ENCODE measurements at places on chromosomes 1 and 21.

DNA sequence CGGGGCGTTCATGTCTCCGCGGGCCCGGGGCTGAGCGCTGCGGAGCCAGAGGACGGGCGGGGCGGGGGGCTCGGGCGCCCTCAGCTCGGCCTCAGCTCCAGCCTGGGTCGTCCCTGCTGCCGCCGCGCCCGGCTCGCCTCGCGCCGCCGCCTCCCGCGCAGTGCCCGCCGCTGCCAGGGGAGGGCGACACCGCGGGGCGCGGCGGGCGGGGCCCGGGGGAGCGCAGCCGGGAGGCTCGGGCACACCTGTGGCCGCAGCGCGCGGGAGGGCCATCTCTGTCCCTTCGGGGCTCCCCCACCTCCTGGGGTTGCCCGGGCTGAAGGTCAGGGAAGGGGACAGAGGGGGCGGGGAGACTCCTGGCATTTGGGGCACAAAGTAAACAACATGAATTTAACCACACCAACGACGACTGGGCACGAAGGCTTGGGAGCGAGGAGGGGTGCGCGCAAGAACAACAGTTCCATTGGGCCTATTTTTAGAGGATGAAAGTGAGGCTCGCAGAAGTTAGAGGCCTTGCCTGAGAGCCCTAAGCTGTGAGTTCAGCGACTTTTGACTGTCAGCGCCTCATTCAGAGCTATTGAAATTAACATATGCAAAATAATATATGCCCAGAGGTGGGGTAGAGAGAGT is at the start of gene FAM131C:
TSS of gene FAM131C (minus strand) at position 162 of the 630 bp plus-strand sequence. CDS start 209 bp downstream, outside the sequence.
- DNase-seq: no peak

GRCh38 chr1:5994713-5995621 is 2.7 kb upstream of the NPHP4 start:
- DNase-seq: peak; percentile 50

DNA sequence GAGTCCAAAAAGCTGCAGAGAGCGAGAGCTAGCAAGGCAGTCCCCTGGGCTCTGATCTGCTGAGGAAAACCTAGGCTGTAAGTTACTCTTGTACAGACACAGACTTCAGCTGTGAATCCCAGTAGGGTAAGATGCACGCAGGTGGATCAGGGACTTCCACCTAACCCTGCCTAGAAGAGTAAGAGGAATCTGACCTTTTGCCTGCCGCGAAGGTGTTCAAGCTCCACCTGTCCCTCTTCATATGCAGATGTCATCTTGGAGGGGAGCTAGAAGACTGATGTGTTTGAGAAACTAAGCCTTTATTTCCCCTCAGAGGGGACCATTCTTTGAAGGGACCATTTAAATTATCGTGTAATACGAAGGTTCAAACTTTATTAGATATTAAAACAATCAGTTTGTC is 108.6 kb upstream of the USP24 start:
- DNase-seq: no peak

- DNase-seq: no peak
Observed at GRCh38 chr1:74717626-74718025, 15.2 kb downstream of the CRYZ start.

DNA sequence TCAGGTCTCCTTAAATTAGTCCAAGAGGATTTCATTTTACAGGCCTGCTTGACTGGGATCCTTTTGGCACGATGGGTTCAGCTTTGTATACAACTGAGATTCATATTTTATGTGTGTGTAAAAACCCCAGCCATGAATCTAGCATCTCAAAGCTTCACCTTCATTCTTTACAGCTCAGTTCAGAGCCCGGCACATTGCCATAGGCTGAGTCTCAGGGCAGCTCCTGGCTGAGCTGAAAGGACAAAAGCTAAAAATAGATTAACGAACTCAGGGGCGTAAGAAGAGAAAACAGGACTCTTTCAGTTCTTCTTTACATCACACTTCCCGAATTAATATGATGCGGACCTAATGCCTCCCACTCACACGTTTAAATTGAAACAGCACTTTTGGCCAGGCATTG is 262.8 kb upstream of the PBX1 start:
- no peak for DNase-seq

GRCh38 chr1:209456878-209457277 is 126.6 kb upstream of the CAMK1G start:
- DNase-seq: no peak

DNA sequence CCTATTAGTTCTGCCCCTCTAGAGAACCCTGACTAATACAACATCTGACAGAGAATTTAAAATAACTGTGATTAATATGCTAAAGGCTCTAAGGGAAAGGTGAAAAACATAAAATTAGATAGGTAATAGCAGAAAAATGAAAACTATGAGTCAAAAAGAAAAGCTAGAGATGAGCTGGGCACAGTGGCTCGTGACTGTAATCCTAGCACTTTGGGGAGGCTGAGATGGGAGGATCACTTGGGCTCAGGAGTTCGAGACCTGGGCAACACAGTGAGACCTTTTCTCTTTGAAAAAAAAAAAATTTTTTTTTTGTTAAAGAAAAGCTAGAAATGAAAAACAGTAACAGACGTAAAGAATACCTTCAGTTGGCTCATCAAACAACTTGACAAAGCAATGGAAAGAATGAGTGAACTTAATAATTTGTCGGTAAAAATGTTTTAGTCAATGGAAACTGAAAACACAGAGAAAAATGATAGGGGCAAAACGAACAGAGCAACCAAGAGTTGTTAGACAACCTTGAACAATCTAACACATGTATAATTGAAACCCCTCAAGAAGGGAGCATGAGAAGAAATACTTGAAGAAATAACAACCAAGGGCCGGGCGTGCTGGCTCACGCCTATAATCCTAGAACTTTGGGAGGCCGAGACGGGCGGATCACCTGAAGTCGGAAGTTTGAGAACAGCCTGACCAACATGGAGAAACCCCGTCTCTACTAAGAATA is 132.9 kb upstream of the GFI1 start:
- DNase-seq: no peak

DNA sequence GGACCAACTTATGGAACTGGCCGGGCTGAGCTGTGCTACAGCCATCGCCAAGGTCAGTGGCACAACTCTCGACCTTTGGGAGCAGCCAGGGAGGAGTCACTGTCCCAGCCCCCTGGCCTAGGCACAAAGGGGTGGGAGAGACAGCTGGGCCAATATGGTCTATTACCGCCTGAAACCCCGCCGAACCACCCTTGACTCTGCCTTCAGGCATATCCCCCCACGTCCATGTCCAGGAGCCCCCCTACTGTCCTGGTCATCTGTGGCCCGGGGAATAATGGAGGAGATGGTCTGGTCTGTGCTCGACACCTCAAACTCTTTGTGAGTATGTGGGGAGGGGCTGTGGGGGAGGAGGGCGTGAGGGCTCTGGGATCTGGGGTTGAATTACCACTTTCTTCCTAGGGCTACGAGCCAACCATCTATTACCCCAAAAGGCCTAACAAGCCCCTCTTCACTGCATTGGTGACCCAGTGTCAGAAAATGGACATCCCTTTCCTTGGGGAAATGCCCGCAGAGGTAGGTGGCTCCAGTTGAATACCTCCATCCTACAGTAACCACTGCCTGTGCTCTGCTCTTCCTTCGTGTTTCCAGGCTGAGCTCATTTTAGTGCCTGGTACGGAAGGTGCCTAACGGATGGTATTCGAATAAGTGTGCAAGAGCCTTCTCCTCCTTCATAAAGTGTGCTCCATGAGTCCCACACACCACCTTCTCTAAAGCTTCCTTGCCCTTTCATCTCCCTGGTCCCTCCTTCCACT is 758 bp downstream of the NAXE start:
- DNase-seq: no peak

DNA sequence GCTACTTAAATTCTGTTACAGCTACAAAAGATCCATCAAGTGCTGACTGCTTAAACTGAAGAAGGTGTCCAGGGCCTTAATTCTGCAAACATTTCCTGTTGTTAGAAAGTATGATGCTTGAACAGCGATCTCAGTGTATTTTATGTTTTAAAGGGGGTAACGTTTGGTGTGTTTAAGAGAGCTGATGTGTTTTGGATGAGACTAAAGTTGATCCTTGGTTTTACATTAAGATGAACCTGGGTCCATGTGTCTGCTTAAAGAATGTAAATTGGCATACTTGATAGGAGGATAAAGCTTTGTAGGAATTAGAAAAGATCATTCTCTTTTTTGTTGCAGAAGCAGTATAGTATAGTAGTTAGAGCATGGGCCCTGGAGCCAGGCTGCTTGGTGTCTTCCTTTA is 3.6 kb downstream of the IER5 start:
- DNase-seq: no peak

GRCh38 chr1:114671011-114671938 is 1.4 kb upstream of the DENND2C start:
- DNase-seq: no peak

- DNase-seq: no peak
Observed at GRCh38 chr21:38538353-38538752, 40.1 kb upstream of the ERG start.

DNA sequence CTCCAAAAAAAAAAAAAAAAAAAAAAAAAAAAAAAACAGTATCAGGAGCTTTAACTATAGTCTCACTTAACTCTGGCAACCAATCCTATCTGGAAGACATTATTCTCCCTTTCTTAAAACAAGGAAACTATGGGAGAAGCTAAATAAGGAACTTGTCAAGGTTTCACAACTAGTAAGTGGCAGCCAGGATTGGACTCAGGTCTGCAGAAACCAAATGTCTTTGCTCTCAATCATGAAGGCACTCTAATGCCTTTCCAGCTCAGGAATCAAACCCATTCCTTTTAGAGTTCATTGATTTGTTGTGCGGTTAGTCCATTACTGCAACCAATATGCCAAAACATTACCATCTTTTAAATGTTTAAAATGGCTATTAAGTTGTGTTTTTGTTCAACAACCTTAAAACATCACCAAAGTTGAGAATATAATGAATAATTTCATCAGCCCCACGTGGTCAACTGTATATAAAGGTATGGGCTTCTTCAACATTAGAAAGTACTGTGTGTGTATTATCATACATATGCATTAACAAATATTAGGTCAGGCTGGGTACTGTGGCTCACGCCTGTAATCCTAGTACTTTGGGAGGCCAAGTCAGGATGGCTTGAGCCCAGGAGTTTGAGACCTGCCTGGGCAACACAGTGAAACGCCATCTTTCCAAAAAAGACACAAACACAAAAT is 1.5 kb downstream of the EPRS1 start:
- no peak for DNase-seq

- DNase-seq: no peak
Observed at GRCh38 chr1:111199881-111200801, at the start of gene DENND2D. DENND2D (minus strand) TSS chr1:111200646; CDS start chr1:111200459, 187 bp downstream.

- no peak for DNase-seq
Observed at GRCh38 chr1:156836041-156836654, 19.5 kb upstream of the SH2D2A start.

DNA sequence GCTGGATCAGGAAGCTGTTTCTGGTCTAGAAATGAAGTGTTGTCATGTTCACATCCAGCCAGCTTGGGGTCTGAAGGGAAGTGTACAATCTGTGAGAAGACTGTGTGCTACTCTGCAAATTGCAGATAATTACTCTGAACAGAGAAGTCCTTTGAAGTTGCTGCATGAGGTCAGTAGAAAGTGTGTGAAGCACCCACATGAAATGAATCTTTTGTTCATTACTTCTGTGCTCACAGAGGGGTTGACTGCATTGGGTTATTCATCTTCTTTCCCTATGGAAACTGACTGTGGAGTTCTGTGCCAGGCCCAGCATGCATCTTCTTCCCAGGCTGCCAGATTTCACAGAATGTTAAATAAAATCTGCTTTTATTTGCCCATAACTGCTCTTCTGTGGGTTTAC is 47.1 kb downstream of the CTH start:
- DNase-seq: no peak

DNA sequence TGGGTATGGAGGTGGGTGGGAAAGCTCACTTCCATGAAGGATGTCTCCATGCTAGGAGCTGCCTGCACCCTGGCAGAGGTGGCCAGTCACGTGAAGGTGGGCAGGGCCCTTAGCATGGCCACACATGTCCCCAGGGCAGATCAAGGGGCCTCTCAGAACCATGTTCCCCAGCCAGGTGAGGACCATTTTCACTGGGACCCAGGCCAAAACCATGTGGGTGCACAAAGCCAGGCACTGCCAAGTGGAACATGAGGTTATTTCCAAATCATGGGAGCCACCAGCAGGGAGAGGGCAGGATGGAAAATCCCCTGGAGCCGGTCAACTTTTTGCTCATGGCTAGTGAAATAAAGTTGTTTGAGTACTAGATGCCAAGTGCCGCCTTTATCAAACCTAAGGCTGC is 9.7 kb downstream of the ZNF692 start:
- no peak for DNase-seq

GRCh38 chr1:217889401-217889800 is 258.3 kb downstream of the SPATA17 start:
- no peak for DNase-seq

- no peak for DNase-seq
Observed at GRCh38 chr1:186236921-186237320, 138.1 kb downstream of the TPR start.

DNA sequence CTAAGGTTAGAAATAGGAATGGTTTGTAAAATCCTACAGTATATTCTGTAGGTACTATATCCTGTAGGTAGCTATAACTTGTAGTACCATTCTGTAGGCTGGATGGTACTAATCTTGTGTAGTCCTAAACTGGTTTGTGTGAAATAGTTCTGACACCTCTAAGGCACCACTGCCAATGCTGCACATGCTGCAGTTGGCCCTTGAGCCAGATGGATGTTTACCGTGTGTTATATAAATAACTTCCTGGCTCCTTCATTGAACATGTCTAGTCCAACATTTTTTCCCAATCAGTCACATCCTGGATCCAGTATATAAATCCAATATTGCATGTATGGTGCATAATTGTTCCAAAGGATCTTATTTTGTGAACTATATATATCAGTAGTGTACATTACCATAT is 89.5 kb upstream of the GNG4 start:
- no peak for DNase-seq

- no peak for DNase-seq
Observed at GRCh38 chr1:240242601-240243144, 151.0 kb downstream of the FMN2 start.

DNA sequence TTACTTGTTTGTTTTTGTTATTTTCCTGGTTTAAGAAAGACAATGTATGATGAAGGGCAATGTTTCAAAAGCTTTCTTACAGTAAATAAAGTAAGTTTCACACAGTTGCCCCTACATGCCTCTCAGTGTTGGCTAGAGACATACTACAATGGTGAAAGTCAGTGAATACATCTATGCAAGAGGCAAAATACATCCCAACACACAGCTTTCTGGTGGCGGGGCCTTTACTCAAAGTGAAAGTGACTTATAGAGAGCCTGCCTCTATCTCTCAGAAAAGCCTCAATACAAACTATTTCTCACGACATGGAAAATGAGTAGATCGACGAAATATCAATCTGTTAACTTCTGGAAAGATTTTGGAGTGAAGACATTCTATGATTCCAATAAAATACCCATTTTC is 122.3 kb downstream of the SLC30A10 start:
- no peak for DNase-seq

DNA sequence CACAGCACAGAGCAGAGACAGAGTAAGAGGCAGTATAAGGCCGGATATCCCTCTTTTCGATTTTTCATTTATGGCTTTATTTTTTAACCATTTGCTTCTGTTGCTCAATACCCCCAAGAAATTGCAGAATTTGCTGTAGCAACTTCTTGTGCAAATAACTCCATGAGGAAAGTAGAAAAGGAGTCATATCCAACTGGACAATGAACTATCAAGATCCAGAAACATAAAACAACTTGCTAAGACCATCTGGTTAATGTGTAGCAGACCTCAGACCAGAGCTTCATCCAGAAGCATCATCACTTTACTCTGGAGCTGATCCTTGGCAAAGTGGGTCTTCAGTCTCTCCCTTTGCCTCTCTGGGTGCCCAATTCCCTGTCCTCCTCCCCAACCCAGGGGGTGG is 45.9 kb downstream of the ZNF697 start:
- no peak for DNase-seq

- DNase-seq: no peak
Observed at GRCh38 chr1:112061056-112061455, 71.6 kb upstream of the KCND3 start.

- DNase-seq: no peak
Observed at GRCh38 chr1:225422031-225422605, 5.7 kb downstream of the LBR start.

Measured in activated CD8-positive, alpha-beta memory T cell treated with anti-CD3 and anti-CD28 coated beads for 4 hours (primary cell).